ENCODE measurements at places on chromosomes 11 and 22.

DNA sequence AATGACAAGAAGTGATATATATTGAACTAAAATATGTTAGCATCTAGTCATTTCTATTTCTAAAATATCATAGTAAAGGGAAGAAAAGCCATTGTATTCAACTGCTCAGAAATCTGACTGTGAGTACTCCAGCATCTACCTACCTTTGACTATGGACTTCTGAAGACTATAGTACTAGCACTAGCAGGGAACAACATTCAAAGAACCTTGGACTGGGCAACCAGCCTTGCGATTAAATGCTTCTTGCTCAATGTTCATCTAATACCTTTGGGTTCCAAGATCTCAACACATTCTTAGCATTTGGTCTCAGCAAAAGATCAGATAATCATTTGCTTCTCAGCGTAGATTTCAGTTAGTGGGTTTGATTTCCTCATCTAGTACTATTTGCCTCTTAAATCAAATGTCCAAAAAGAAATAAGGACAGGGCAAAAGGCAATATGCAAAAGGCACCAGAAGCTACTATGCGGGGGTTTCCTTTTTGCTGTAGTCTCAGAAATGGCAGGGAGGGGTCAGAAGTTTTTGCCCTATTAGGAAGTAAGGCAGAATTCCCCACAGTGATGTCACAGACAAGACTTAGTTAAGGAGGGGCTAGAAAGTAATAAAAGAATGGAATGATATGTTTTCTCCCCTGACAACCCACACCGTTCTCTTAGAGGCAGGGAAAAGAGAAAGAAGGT is 80.6 kb downstream of the GAB2 start:
- no peak for DNase-seq

DNA sequence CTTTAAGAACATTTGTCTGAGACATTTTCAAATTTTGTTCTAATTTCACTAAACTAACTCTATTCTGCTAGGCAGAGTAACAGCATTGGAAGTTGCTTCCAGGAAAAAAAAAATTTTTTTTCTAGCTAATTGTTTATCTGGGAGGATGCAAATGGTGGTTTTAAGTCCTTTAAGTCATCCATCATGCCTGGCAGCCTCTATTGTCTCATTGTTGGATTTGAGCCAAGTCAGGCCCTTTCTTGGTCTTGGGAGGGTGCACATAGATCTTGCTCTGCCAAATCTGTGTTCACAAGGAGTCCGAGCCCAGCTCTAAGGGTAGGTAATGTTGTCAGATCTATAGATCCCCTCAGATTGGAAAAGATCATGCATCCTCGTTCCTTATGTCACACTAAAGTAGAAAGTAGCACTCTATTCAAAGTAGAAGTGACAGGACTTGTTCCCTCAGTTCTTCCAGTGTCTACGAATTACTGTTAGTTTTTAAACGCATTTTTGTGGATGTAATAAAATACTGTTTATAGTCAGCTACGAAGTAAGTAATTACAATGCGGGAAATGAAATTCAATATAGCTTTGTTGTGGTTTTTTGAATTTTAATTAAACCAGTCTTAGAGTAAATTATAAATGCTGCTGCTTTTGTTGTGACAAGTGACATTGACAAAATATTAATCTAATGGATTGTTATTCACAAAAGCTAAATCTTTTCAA is 166.0 kb upstream of the RASSF10 start:
- DNase-seq, result peak; percentile 85

DNA sequence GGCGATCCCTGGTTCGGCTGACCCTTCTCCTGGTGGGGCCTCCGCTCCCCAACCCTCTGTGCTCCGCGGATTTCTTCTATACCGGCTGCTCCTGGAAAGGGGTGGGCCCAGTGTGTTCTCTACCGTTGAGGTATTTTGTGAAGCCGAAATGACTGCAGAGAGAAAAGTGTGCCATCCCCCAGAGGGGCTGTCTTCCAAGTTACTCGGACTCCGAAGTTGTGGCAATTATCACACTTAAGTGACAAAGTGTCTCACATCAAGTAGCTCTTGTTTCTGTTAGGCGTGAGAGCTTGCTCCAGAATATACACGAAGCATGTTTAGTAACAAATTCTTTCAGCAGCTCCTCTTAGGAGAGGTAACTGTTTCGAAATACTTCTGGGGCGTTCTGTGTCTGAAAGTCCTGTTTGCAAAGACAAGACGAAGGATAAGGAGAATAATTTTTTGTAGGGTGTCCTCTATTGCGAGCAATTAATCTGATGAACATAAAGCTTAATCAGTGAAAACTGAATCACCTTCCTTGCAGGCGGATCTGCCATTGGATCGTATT is 434 bp downstream of the XPNPEP3 start:
- no peak for DNase-seq

GRCh38 chr11:65300621-65301275 is 13.9 kb upstream of the CDC42EP2 start:
- DNase-seq, result no peak

DNA sequence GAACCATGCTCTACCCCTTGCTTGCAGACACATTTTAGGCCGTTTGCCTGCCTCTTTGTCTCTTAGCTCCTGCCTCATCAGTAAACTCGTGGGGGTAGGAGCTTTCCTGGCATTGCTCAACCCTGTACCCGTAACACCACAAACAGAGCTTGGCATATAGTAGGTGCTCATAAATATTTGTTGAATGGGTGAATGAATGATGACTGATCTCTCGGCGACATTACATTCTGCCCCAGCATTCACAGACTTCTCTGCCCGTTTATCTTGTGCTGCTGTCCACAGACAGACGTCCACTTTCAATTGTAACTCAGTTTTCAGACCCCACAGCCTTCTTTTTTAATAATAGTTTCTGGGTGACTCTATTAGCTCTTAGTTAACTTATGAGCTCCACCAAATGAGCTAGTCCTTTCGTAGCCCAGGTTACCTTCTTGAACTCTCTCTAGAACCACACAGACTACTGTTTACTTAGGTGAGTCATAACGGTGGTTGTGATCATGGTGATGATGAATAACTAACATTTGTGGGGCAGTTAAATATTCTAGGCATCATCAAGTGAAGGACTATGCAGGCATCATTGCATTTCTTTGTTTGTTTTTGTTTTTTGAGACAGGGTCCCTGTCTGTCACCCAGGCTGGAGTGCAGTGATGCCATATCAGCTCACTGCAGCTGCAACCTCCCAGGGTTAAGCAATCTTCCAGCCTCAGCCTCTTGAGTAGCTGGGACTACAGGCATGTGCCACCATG is 188.4 kb downstream of the ADAMTS15 start:
- peak; percentile 84 for DNase-seq

DNA sequence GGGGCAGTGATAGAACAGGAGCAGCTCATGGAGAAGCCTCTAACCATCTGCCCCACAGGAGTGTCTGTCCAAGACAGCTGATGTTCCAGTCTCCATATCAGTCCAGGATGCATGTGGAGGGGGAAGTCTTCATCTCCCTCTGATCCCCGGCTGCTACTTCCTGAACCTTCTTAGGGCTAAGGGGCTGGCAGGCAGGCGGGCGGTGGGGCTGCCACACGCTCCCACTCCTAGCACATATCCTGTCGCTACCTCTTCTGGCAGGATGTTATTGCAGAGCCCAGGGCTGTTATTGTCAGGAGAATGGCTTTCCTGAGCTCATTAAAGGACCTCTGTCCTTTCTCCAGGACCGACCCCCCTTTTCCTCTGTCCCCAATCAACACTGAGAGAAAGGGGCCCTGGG is 25.4 kb downstream of the LRRC55 start:
- DNase-seq, result no peak

DNA sequence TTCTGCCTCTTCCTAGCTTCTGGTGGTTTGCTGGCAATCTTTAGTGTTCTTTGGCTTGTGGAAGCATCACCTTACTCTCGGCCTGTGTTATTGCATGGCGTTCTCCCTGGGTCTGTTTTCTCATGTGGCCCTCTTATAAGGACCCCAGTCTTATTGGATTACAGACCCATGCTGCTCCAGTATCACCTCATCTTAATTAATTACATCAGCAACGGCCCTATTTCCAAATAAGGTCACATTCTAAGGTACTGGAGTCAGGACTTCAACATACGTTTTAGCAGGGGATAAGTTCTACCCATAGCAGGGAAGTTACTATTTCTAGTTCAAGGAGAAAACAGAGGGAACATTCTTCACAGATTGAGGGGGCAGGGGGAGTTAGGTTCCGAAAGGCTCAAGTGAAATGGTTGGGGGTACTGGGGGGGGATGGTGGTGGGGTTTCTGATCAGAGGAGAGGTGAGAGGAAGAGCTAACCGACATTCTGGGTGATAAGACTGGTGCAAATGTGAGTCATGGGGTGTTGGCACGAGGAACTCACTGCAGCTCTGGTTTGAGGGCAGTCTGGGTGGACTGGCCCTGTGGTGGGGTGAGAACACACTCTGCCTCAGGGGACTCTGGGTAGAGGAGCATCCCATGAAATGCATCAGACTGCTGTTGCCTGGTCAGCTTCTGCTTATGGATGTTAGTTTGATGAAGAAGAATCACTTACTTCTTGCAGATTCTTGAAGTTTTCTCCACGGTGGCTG is 51.5 kb upstream of the ZBED5 start:
- DNase-seq, result peak; percentile 64

GRCh38 chr11:2697866-2698265 is 1.9 kb downstream of the KCNQ1OT1 start:
- DNase-seq, result no peak

DNA sequence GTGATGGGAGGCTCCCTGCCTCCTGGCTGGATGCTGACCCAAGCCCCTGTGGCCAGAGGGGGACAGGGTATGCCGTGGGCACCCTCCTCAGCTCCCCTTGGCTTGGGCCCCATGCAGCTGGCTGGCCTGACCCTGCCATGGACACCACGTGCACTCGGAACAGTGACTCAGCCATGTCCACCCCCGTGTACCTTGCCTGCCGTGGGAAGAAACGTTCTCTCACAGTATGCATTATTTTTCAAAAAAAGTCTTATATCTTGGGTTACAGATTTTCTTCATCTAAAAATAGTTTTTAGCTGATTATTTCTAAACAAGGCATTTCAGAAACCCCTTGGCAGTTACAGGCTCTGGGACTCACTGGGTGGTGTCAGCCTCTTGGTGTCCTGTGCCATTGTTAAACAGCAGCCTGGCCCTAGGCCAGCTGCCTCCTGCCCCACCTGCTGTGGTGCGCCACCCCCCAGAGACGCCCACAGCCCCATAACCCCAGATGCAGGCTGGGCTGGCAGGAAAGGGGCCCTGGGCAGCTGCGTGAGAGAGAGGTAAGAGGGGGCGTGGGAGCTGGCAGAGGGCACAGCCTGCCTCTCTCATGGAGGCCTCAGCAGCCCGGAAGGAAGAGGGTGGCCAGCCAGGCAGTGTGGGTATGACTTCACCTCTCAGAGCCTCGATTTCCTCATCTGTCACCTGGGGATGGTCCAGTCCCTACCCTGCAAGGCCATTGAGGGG is 99.8 kb downstream of the MORC2 start:
- peak; percentile 19 for DNase-seq

- DNase-seq, result no peak
Measured at GRCh38 chr11:89458716-89459115, 32.5 kb downstream of the NOX4 start.

- no peak for DNase-seq
Measured at GRCh38 chr22:45554040-45554406, 51.3 kb downstream of the FBLN1 start.

- no peak for DNase-seq
Measured at GRCh38 chr22:40463017-40463631, 92.7 kb downstream of the SGSM3 start.

- DNase-seq, result no peak
Measured at GRCh38 chr22:30328466-30329049, 1.8 kb upstream of the TBC1D10A start.
